ENCODE measurements at places on chromosomes 16 and 17.

DNA sequence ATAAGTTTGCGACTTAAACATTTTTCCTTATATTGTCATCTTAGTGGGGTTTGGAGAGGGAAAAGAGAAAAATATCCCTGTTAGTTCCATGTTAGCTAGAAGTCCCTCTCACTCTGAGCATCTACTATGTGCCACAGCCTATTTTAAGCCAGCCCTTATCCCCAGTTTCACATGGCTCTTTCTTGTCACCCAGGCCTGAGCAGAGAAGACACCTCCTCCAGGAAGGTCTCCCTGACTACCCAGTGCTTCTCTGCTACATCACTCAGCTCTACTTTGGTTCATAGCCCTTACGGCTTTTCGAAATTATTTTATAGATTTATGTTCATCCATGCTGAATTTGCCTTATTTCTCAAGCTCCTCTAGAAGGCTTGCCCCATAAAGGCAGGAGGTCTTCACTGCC is 7.2 kb upstream of the MAP2K3 start:
- DNase-seq: no peak

- peak; percentile 14 for DNase-seq
Observed at GRCh38 chr17:82959242-82959930, 119.6 kb upstream of the ZNF750 start.

- no peak for DNase-seq
Observed at GRCh38 chr17:75826561-75827307, 17.5 kb downstream of the UNC13D start.

DNA sequence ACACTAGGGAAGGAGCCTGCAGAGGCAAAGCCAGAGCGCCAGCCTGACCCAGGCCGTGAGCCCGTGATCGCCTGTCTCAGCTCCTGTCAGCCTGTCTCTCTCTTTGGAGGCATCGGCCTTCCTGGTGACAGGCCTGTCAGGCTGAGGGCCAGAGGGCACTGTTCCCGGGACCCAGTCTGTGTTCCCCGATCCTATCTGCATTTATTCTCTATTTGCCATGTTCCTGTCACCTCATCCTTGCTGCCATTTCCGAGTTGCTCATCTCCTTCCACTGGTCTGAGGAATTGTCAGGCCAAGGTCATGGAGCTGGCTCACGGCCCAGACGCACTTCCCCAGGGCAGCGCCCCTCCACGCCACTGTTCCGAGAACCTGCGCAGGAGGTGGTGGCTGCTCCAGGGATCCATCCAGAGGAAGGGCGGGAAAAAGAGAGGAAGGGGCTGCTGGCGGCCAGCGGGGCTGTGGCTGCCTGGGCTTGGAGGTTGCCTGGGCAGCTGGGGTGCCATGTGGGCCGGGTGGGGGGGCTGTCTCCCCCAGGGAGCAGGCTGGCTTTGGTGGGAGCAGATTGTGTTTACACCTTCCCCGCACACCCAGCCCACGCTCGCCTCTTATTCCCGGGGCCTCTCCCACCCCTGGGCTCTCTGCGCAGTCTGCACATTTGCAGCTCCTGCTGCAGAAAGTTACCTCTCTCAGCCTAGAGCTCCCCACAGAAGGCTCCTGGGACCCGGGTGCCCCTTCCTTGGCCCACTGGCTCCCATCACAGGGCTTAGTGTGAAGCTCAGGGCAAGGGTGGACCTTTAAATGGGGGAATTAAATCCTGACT is 4.9 kb downstream of the PRCD start:
- no peak for DNase-seq

- DNase-seq: no peak
Observed at GRCh38 chr17:66337866-66338485, 35.6 kb downstream of the PRKCA start.

- no peak for DNase-seq
Observed at GRCh38 chr16:53235851-53236250, 181.1 kb downstream of the CHD9 start.

GRCh38 chr17:82408288-82408937 is 9.7 kb upstream of the HEXD start:
- DNase-seq: no peak

GRCh38 chr16:85524630-85525419 is 88.3 kb upstream of the GSE1 start:
- peak; percentile 88 for DNase-seq

DNA sequence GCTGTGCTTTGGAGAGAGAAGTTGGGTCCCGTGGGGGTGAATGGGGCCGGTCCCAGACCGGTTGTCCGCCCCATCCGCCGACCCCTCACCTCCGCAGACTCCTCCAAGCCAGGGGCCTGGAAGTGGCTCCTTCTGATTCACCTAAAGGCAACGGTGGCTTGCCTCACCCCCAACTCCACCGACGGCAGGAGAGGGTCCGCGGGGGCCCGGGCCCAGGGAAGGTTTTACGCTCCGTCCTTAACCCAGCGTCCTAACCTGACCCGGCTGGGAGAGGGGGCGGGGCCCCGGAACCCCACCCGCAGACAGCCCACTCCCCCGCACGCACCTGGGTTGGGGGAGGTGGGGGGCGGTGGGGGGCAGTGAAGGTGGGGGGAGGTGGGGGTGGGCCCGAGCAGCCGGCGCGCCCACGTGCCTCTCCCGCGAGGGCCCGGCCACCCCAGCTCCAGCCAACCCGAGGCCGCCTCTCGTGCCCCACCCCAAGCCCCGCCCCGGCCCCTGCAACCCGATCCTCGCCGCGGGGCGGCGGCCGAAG is 12.7 kb upstream of the CD300A start:
- DNase-seq: peak; percentile 91

DNA sequence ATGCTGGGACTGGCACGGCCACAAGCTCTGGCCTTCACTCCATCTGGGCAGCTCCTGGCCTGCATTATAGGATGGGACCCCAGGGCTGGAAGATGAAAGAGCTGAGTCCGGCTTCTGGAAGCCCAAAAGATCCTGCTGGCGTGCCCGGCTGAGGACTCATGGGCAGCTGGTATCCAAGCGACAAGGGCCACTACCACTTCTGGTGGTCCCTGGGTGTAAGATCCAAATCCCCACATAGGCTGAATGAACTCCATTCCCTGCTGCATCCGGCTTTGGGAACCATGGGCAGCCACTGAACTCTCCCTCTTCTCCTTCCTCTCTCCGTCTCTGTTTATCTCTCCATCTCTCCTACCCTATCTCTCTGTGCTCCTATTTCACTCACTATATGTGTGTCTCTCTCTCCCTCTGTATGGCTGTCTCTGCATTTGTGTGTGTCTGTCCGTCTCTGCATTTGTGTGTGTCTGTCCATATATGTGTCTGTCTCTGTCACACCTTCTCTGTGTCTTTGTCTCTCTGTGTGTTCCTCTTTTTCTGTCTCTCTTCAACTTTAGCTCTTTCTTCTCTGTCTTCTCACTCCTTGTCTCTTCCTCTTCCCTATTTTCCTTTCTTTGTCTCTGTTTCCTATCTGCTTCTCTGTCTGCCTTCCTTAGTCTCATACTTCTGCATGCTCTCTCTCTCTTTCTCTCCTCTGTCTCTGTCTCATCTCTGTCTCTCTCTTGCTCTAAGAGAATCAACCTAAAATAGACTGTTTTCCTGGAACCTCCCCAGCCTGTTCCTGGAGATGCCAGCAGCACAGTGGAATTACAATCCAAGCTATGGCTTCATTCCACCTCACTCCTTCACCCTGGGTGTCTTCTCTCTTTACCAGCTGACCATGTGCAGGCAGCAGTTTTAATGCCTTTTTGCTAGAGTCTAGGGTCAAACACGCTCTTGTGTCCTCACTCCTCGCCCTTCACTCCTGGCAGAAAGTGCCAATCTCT is 60.4 kb upstream of the IRX6 start:
- no peak for DNase-seq

- DNase-seq: no peak
Observed at GRCh38 chr16:85569615-85570212, 43.4 kb upstream of the GSE1 start.

DNA sequence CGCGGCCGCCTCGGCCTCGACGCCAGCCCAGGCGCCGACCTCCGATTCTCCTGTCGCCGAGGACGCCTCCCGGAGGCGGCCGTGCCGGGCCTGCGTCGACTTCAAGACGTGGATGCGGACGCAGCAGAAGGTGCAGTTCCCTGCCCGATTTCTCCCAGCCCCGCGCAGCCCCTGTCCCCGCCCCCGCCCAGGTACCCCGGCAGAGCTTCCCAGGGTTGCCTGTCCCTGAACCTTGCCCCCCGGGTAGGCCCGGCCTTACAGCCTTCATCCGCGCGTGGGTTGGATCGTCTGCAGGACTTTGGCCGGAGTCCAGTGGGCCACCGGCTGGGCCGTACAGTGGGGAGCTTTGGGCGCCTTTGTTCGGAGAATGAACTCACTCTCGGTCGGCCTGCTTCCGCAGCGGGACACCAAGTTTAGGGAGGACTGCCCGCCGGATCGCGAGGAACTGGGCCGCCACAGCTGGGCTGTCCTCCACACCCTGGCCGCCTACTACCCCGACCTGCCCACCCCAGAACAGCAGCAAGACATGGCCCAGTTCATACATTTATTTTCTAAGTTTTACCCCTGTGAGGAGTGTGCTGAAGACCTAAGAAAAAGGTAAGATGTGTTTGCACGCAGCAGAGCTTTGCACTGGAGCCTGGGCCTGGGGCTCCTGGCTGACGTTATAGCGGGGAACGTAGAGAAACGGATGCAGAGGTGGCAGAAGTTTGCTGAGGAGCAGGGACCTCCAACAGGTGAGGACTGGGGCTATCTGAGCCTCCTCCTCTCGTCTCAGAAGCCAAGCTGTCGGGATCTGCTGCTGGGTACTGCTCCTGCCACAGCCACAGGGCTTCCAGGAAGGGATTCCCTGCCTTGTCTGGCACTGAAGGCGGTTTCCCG is 593 bp downstream of the GFER start:
- DNase-seq: peak; percentile 61

GRCh38 chr17:32111141-32111771 is 31.0 kb upstream of the RHOT1 start:
- peak; percentile 25 for DNase-seq

DNA sequence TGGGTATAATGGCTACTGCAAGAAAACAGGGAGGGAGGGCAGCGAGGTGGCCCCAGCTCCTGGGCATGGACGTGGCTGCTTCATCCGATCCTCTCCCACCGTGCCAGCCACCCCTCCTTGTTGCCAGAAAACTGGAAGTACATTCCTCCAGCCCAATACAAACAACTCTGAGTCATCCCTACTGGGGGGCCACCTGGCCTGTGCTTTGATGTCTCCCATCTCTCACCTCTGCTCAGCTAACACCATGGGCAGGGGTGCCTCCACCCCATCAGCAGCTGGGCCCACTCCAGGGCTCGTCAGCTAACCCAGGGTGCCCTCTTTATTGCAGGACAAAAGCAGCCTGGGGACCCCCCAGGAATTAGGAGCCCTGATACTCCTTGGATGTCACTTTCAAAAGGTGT is 2.0 kb downstream of the RHBDF2 start:
- DNase-seq: no peak

GRCh38 chr17:14144508-14144907 is 75.2 kb downstream of the COX10 start:
- DNase-seq: no peak

DNA sequence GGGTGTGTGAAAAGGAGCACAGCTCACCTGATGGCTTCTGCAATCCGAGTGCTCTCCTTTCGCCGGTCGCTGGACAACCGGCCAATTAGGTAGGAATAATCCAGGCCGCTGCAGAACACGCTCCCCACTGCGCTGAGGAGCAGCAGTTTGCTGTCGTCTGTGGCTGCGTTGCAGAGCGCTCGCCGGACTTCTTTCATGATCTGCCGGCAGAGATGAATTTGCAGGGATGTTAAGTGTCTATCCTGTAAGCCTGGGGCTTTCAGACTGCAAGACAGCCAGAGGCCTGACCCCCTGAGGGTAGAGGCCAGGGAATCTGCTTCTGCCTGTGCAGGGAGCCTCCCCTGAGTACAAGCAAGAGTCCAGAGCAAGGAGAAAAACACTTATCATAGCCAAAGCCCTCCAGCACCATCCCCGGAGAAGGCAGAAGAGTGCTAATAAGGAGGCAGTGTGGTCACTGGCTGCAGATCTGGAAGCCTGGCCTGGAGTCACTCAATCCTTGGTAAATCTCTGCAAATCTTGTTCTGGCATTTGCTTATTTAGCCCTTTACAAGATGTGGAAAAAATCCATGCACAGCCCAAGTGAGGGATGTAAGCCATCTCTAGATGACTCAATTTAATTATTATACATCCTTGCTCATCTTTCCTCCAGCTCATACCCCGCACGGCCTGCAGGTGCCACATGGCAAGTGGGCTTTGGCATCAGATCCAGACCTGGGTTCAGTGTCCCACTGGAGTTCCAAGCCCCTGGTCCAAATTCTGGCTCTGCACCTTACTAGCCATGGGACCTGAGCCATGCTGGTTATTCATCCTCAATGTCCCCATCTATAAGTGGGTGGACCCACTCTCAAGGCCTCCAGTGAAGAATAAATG is 80.2 kb downstream of the DYNLRB2 start:
- no peak for DNase-seq

- no peak for DNase-seq
Observed at GRCh38 chr16:20175358-20175757, 101.7 kb upstream of the GPR139 start.

DNA sequence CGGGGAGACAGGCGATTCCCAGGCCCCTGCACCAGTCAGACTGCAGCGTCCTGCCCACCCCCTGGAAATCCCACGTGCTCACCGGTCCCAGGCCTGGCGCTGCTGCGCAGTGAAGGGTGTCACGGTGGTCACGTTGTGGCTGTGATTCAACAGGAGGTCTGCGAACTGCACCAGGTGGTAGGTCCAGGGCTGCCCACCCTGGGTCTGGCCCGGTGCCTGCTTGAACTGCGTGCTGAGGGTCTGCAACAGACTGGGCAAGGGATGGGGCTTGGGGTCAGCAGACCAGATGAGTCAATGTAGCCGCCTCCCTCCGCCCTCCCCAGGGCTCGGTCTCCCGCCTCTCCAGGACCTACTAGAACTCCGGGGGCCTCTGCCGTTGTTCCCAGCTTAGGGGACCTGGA is 7.1 kb downstream of the MYBBP1A start:
- DNase-seq: no peak

DNA sequence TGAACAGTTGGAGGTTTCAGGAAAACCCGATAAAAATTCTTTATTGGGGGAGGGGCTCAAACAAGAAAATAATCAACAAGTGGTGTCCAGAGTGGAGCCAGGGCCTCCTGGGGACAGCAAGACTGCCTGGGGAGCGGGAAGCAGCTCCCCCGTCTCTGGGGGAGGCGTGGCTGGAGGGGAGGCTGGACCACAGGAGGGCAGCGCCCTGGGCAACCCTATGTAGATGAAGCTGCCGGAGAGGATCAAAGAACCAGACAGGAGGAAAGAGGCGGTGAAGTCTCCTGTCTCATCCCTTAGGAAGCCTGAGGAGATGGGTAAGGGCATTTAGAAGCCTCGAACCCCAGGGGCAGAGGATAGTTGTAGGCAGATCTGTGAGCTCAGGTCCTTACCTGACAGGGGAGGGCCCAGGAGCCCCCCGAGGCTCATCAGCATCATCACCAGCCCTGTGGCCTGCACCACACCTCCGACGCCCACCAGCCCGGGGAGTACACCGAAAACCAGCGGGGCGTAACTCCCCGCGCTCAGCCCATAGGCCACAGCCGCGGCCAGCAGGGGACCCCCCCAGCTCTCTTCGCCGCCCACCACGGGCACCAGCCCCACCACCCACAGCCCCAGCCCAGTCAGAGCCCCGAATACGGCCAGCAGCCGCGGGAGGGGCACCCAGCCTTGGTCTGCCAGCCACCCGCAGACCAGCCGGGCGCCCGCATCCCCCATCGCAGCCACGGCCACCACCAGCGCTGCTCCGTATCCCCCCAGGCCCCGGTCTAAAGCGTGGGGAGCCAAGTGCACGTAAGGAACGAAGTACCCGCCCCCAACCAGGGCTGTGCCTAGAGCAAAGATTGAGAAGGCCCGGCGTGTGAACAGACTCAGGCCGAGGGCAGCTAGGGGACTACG is 2.0 kb downstream of the SLC16A11 start:
- DNase-seq: no peak

GRCh38 chr17:78960928-78961327 is 18.8 kb downstream of the LGALS3BP start:
- no peak for DNase-seq

Measured in Caco-2 (cell line).